Stimulated activated CD8-positive, alpha-beta memory T cell treated with anti-CD3 and anti-CD28 coated beads, Interleukin-15, amount 100 ng/mL, for 4 hours (primary cell): ENCODE measurements at places on chromosomes 5 and 9.

- no peak for DNase-seq
Observed at GRCh38 chr5:156109317-156110023, 217.5 kb upstream of the SGCD start.

- DNase-seq: no peak
Observed at GRCh38 chr5:38250763-38251448, 7.5 kb upstream of the EGFLAM start.

GRCh38 chr5:82735160-82735789 lies 341.9 kb downstream of the TMEM167A start:
- no peak for DNase-seq

- no peak for DNase-seq
Observed at GRCh38 chr9:5902377-5902776, 11.7 kb downstream of the MLANA start.

- no peak for DNase-seq
Observed at GRCh38 chr5:123671042-123671441, 159.1 kb downstream of the CSNK1G3 start.

- DNase-seq: no peak
Observed at GRCh38 chr5:102999191-102999590, 120.7 kb downstream of the GIN1 start.
